Fibroblast of mammary gland (primary cell): ENCODE measurements at places on chromosomes 4 and X.

DNA sequence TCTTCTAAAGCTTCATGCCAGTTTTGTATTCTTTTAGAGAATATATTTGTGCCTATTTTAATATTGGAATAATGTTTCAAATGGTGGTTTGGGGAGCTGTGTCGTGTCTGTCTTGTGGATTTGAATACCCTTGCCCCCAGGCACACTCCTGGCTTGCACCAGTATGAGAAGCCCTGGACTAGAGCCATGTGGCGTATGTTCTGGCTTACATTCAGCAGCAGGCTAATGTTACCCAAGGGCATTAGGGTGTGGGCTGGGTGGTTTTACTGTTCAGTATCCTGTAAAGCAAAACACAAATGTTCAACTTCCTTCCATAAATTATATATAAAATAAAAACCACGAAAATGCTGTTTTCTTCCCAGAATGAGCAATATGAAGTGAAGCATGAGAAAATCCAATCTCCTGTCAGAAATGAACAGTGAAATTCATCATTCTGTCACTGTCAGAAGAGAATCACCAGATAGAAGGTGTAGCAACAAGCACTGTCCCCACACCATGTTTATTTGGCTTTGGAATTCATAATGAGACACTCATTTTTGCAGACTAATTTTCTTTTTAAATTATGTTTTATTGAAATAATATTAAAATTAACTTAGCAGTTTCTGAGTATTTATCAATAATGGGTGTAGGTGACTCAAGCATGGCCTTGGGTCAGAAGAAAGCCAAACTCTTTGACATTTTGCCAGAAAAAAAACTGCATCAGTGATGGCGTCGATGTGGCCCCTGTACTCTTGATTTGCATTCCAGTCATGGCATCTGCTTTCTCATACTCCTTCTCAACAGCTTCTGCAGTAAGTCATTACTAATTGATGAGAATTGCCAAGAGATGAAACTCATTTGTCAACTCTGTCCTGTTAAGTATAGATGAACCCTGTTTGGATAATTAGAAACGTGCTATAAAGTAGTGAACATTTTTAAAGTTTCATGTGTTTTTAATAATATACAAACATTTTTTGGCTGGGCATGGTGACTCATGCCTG, 43.8 kb downstream of the WWC2 start:
- peak; percentile 90 for DNase-seq

- DNase-seq = no peak
Measured at GRCh38 chr4:143512978-143513313, 556 bp upstream of the SMARCA5 start.

GRCh38 chr4:127055357-127055756, 577.4 kb upstream of the INTU start:
- peak; percentile 74 for DNase-seq

DNA sequence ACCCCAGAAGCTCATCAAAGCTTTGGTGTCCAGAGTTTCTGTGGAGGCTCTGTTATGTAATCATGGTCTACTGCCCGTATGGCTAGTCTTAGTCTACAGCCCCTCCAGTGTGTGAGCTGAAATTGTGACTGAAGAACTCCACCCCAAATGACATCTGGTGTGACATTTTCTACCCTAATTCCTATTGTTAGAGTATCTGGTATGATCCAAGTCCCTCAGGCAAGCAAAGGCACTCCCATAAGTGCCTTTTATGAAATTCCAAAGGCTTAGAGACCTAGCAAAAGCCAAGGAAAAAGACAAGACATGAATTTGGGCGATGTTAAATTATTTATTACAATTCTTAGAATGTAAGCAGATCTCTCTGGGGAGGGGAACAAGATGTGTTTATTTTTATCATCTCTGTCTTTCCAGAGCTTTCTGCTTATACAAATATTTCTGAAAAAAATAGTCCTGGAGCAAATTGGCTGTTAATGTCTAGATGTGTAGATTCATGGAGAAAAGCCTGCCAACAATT, 417.4 kb downstream of the CCSER1 start:
- no peak for DNase-seq

DNA sequence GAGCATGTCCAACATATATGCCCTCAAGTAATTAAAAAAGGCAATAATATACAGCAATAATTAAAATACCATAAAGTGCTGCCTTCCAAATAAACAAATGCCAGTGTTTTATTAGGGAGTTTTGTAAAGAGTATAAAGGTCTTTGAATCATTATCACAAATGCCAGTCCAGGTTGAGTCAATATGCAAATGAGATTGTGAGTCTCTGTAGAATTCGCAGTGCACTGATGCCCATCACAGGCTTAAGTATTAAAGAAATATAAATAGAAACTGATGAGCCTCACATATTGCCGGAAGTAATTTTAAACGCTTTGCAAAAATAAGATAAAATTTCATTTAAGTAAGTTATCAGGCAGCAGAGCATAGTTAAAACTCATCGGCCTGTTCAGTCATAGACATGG, 205.0 kb upstream of the TECRL start:
- no peak for DNase-seq

DNA sequence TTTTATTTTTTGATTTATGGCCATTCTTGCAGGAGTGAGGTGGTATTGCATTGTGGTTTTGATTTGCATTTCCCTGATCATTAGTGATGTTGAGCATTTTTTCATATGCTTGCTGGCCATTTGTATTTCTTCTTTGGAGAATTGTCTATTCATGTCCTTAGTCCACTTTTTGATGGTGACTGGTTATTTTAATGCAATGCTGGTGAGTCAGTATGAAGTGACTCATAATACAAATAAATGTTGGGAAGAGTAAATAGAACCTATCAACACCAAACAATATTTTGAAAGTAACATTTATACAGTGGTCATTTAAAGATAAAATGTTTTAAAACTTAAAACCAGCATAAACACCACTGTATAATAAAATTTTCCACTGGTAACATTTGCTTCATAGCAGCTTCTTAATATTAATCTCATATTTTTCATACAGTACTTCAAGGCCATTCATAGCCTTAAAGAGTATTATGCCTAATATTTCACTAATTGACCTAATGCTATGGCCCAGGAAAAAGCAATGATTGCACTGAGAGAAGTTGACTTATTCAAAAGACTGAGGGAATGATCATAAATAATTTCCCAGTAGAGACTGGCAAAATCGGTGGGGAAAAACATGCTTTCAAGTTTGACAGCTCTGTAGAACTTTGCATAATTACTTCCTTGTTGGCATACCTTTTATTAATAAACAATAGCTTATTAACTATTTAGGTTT, 33.9 kb downstream of the CASK start:
- DNase-seq = peak; percentile 62

- no peak for DNase-seq
Measured at GRCh38 chrX:113977887-113978286, 606.0 kb upstream of the HTR2C start.

DNA sequence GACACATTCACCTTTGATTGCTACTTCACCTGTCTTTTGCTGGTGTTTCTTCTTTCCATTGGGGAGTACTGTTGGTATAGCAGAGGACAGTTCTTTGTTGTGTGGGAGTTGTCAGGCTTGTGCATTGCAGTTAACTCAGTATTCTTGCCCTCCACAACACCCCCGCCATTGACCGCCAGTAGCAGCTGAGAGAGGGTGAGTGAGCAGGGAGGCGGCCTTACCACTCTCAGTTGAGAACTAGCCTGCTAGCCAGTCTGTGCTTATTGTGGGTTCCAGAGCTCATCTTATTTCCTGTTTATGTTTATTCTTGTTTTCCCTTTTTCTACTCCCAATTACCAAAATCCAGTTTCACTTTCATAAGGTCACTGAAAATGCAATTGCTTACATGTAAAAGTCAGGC, 52.2 kb downstream of the STIM2 start:
- DNase-seq = no peak

GRCh38 chr4:53716011-53716410, 124.7 kb upstream of the LNX1 start:
- no peak for DNase-seq

GRCh38 chr4:972651-973424, 531 bp downstream of the DGKQ start:
- no peak for DNase-seq

- no peak for DNase-seq
Measured at GRCh38 chr4:20264688-20265087, 13.0 kb downstream of the SLIT2 start.

DNA sequence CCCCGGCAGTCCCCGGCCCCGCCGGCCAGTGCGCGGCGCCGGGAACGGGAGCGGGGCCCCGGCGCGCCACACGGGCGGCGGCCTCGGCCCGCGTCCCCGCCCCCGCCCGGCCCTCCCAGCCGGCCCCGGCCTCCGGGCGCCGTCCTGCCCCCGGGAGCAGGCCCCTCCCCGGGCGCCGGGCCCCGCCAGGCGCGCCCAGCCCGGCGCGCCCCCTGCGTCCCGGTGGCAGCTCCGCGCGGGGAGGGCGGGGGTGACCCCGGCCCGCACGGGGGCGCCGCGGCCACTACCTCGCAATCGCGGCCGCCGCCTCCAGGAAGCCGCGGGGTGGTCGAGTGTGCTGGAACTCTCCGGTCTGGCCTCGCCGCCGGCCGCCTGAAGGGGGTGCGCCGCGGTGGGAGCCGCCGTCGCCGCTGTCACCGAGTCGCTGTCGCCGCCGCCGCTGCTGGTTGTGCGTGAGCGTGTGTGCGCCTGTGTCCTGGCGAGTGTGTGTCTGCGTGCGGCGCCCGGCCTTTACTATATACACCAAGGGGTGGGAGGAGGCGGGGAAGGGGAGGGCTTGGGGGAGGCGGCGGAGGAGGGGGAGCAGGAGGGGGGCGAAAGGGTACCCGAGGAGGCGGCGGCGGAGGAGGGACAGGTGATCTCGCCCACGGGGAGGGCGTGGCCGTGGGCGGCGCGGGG, at the start of gene RAI2:
RAI2 (minus strand) TSS at position 488 of the 678 bp plus-strand sequence. CDS start 59,288 bp downstream, outside the sequence.
- DNase-seq = no peak

DNA sequence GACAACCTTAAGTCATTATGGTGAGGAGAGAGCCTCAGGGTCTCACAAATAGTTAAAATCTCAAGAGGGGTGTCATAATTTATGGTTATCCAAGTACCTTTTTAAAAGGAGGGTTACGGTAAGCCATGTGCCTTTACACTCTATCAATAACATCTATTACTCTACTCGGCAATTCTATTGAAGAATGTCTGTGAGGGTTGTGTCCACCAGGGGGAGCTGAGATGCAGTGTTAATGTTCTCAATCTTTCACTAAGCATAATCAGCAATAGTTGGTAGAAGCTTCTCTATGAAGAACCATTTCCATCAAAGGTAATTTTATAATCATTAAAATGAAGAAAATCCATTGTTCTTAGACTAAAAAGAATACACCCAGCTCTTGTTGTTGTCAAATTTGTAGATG, 457.4 kb downstream of the CENPC start:
- DNase-seq = peak; percentile 30

- DNase-seq = no peak
Measured at GRCh38 chr4:5976921-5977320, 41.3 kb downstream of the C4orf50 start.

DNA sequence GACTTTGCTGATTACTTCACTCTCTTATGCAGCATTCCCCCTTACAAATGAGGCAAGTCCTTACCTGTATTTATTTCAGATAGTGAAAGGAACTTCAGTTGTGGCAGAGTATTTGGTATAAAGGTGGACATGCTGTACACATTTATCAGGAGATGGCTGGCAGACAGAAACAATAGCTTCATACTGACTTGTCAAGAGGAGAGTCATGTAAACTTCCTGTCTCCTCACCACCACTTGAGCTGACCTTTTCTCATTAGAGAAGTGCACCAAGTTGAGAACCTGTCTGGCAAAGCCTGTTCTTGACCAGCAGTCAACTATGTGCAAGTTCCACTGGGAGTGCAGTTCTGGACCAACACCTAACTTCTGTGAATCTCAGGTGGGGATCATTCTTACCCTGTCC, 80.8 kb downstream of the LARP1B start:
- DNase-seq = no peak
